ENCODE measurements at places on chromosomes 2 and 18.

- no peak for DNase-seq
These were observed 148.0 kb upstream of the SALL3 start for GRCh38 chr18:78831603-78832002.

DNA sequence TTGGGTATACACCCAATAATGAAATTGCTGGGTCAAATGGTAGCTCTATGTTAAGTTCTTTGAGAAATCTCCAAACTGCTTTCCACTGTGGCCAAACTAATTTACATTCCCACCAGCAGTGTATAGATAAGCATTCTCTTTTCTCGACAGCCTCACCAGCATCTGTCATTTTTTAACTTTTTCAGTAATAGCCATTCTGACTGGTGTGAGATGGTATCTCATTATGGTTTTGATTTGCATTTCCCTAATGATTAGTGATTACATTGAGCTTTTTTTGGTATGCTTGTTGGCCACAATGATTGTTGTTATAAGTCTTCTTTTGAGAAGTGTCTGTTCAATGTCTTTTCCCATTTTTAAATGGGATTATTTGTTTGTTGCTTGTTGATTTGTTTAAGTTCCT lies 50.4 kb upstream of the EPAS1 start:
- no peak for DNase-seq

DNA sequence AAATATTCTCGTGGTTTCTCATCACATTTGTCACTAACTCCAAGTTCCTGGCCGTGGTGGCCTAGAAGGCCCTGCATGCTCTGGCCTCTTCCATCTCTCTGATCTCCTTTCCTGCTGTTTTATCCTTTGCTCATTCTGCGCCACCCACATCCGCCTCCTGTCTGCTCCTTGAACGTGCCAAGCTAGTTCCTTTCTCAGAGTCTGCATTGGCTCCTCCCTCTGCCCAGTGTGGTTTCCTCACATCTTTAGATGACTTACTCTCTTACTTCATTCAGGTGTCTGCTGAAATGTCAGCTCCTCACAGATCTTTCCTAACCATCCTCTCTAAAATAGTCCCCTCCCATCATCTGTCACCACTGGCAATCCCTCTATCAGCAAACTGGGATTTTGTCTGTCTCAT lies 158.6 kb upstream of the RBMS1 start:
- no peak for DNase-seq

- no peak for DNase-seq
These were observed 144.7 kb upstream of the COPS8 start for GRCh38 chr2:236940916-236941520.

DNA sequence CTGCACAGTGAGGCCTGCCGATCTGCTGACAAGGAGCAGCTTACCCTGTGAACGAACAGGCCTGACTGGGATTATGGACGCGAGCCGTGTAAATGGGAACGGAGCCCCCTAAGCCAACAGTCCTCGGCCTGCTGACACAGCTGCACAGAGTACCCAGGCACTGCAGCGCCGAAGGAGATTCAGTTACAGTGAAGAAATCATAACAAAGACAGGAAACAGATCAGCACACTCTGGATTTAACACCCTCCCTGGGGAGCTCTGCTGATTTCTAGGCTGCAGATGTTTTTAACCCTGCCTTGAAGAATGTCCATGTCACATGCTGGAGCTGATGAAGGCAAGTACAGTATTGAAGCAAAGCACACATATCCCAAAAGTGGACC lies 43.4 kb downstream of the COLEC12 start:
- DNase-seq = peak; percentile 94

- no peak for DNase-seq
These were observed 19.3 kb downstream of the ZAP70 start for GRCh38 chr2:97732436-97733340.

GRCh38 chr2:160606341-160606740 lies 112.7 kb upstream of the RBMS1 start:
- no peak for DNase-seq

DNA sequence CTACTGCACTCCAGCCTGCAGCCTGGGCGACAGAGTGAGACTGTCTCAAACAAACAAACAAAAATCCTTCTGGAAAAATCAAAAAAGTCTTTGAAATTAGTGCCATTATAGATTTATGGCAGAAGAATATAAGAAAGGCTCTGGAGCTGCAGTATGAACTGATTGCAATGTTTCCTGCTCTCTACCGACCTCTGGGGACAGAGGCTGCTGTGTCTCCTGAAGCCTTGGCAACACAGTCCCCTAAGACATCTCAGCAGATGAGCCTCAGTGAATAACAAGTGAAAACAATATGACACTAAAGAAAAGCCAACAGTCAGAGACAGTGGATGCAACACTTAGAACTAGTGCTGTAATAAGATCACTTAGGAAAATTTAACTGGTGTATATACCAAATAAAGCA lies 494.9 kb upstream of the LRATD1 start:
- DNase-seq = no peak

GRCh38 chr2:45964223-45964841 lies 312.9 kb downstream of the PRKCE start:
- peak; percentile 87 for DNase-seq

- DNase-seq = no peak
These were observed 55.9 kb upstream of the ALK start for GRCh38 chr2:29977284-29977683.

DNA sequence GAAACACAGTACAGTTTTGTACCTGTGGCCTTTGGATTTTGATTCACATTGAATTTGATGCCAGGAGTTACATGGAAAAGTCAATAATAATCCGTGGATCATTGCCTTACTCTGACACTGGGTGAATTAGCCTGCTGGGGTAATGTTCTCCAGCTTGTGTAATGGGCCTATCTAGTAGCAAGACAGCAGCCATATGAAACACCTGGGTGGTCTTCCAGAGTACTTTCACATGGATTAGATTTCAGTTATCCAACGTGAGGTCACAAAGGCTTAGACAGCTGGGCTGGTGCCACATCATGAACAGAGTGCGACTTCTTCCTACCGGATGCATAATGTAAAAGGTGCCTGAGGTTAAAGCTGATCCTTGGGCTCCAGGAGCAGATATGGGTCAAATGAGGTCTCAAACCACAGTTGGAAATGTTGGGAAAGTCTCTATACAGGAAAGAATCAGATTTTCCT lies 486.8 kb downstream of the PARD3B start:
- DNase-seq = no peak

GRCh38 chr2:224183086-224183485 lies 144.0 kb upstream of the SERPINE2 start:
- DNase-seq = no peak

DNA sequence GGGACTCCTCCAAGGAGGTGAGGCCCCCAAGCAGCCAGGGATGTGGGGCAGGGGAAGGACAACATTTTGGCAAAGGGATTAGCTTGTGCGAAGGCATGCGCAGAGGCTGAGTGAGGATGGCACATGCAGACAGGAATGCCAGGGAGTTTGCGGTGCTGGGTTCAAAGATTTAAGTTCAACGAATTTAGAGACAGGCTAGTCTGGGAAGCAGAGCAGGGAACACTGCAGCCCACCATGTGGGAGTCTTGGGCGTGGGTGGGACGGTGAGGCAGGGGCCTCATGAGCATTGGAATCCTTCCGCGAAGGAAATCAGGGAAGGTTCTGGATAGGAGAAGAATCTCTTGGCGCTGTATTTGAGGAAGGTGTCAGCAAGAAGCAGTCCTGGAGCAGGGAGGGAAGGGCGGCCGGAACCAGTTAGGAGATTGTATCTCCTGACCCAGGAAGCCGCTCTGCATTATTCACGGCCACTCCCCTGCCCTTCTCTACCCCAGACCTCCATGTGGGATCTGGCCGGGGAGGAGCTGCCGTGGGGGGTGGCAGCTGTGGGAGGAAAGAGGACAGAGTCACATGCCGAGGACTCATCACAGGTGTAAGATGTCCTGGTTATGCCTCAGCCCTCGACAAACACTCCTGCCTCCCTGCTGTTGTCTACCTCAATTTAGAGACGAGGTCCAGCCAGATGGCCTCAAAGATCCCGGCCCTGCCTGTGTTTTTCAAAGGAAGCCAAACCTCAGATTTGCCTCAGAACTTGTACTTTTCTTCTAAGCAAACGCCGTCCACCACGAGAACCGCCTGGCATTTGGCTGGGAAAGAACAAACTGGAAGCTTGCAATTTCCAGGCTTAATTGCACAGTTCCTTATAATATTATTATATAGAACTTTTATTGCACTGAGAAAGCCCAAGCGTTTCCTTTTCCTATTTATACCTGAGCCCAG lies 123.7 kb upstream of the SMAD2 start:
- DNase-seq = no peak

DNA sequence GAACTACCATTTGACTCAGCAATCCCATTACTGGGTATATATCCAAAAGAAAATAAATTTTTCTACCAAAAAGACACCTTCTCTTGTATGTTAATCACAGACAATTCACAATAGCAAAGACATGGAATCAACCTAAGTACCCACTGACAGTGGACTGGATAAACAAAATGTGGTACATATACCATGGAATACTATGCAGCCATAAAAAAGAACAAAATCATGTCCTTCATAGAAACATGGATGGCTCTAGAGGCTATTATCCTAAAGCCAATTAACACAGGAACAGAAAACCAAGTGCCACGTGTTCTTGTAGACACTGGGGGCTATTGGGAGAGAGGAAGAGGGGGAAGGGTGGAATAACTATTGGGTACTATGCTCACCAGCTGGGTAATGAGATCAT lies 27.7 kb downstream of the FLACC1 start:
- DNase-seq = no peak

DNA sequence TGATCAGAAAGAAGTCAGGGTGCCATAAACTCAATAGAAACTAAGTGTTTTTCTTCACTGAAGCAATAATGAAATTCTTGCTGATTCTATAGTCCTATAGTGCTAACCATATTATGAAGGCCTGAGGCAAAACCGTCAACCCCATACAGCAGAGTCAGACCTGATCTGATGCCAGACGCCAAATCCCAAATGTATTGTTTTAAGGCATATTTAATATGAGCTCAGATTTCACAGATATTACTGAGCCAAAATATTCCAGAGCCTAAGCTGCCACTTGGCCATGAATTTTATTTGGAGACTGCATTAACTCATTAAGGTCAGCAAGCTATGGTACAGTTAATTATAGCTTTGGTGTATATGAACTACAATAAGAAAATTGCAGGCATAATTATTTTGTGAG lies 53.4 kb downstream of the SCN1A start:
- no peak for DNase-seq

- no peak for DNase-seq
These were observed 78.8 kb upstream of the TTC21B start for GRCh38 chr2:166032361-166032760.

DNA sequence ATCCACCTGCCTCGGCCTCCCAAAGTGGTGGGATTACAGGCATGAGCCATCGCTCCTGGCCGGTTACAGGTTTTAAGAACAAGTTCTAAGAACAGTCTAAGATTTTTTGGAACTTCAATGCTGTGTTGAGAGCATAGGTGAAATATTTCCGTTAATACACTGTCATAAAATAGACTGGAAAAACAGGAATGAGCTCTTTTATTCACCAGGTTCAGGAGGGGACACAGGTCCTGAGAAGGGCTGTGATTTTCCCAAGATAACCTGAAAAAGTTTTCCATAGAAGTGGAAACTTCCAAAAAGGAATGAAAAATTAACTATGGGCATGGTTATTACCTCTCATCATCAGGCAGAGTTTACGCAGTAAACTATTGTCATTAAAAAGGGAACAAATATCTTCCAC lies 97.6 kb upstream of the TMEM178A start:
- DNase-seq = no peak

GRCh38 chr18:75612456-75612855 lies 185.0 kb upstream of the SMIM21 start:
- peak; percentile 80 for DNase-seq

GRCh38 chr2:118046634-118047210 lies 32.9 kb upstream of the CCDC93 start:
- peak; percentile 58 for DNase-seq

GRCh38 chr18:3388980-3389379 lies 61.0 kb upstream of the TGIF1 start:
- DNase-seq = no peak

DNA sequence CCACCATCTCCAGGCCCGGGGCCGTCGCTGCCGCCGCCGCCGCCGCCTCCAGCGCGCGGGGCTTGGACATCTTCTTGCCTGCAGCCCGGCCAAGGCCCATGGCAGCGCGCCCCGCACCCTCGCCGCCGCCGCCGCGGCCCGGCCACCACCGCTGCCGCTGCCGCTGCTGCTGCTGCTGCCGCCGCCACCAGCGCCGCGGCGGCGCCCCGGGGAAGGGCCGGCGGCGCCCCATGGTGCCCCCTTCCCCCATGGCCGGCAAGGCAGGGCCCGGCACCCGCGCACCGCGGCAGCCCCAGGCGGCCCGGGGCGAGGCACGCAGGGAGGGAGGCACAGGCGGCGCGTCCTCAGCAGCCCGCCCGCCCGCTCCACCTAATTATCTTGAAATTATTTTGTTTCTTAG lies 3057.4 kb downstream of the RPIA start:
- DNase-seq = no peak

DNA sequence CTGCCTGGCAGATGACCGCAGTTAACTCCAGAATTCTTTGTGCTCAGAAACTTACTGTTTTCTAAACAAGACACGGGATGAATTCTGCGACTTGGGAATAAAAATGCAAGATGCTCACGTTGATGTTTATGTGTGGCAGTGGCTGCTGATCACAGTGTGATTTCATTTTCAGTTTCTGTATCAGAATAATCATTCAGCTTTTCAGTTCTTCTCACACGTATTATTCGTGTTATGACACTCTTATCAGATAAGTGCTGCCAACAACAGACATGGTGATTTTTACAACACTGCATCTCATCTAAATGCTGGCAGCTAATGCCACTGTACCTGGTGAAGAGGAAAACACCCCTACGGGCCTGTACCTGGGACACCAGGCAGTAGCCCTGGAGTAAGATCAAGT lies 272.9 kb upstream of the REV1 start:
- no peak for DNase-seq

DNA sequence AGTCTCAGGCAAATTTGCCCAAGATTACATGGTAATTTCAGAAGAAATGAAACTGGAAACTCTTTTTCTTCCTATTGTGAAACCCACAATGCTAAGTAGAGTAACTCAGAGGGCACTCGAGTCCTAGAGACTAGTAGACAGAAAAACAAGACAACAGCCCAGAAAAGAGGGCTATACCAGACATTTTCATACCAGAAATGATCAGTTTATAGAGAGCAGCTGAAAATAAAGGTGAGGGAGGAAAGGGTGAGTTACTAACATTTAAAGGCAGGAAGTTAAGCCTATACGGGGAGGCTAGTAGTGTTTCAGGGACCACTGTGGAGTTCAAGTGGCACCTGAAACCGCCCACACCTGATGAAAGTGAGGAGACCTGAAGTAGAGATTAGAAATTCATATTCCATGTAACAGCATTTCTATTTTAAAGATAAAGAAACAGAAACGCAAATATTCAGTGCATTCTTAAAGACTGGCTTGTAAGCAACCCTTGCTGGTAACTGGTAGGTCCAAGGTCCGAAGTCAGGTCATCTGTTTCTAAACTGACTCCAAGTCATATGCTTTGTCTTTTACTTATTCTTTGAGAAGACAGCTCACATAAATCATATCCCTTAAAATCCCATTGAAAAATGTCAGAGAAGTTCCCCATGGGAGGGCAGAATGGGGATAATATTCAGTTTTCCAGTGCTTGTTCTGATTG lies 145.1 kb upstream of the ITGB6 start:
- no peak for DNase-seq

Measured in A673 (cell line).